ENCODE measurements at places on chromosomes 2 and 18. TPM values are rescaled to one million over a fixed set of nuclear protein-coding genes. Genes with fewer than 3 reads are reported as not detected.

- no peak for ATAC-seq
These were observed 41.9 kb downstream of the TANC1 start for GRCh38 chr2:159010340-159010739.

- ATAC-seq, result no peak
These were observed 126.2 kb upstream of the CAPN13 start for GRCh38 chr2:30933496-30933895.

The KCNJ3 gene
- not detected for total RNA-seq

DNA sequence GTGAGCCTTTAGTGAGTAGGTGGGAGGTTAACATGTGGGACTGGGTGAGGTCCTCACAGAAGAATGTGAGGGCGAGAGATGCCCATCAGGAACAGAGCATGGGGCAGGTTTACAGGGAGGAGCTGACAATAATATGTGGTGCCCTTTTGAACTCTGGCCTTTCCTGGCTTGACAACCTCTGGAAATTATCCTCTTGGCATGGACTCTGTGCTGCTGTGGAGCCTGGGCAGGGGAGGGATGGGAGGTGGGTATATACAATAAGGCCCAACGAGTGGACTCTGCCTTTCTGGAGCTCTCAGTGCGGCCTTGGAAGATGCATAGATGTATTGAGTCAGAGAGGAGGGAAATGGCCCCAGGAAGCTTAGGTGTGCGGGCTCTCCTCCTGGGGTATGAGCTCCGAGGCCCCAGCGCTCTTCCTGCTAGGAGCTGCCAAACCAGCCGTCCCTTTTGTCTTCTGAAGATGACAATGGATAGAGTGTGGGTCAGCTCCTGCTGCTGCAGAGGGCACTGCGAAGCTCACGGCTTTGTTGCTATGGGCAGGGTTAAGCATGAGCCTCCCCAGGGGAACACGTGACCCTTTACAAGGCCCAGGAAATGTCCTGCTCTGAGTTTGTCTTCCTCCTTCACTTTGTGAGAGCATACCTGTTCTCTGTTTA is 8.7 kb upstream of the PSD4 start:
- peak; percentile 7 for ATAC-seq

DNA sequence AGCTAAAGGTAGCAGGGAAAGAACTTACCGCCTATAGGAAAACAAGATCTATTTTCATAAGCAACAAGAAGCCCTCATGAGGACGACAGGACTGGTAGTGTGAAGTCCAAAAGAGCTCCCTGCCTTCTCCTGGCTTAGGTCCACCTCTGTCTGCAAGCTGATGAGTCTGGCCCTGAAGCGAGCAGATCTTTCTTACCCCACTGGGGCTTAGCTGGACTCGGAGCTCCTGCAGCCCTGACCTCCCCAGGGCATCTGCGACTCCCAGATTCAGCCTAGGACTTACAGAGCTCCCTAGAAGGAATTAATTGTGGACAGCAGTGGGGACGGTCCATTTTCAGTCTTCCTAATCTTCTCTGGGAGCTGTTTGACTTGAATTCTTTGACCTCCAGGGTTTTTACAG is 53.7 kb downstream of the MCFD2 start:
- ATAC-seq, result no peak

The HOXD3 gene
- 0.52 TPM for total RNA-seq

DNA sequence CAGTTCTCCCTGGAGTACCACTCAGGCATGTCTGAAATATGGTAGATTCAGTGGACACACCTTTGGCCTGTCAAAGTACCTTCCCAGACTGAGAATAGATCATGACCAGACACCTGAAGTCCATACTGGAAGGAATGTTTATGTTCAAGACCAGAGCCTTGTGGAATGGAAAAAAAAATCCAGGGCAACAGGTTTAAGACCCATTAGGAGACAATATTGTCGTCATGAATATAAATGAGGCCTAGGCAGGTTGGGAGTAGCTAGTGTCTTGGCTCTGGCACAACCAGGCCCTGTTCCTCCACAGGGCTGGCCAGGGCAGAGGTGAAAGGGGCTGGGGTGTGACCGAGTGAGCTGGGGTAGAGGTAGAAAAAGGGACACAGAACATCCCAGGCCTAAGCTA is 13.2 kb upstream of the ATRAID start:
- no peak for ATAC-seq

DNA sequence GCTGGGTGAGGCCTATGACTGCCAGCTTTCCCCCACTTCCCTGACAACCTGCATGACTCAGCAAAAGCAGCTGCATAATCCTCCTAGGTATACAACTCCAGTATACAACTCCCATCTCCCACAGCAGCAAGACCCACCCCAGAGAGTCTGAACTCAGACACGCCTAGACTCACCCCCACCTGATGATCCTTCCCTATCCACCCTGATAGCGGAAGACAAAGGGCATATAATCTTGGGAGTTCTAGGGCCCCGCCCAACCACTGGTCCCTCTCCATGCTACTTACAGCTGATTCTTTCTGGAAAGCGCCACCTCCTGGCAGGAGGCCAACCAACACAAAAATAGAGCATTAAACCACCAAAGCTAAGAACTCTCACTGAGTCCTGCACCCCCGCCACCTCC is 296.5 kb downstream of the DCC start:
- no peak for ATAC-seq

DNA sequence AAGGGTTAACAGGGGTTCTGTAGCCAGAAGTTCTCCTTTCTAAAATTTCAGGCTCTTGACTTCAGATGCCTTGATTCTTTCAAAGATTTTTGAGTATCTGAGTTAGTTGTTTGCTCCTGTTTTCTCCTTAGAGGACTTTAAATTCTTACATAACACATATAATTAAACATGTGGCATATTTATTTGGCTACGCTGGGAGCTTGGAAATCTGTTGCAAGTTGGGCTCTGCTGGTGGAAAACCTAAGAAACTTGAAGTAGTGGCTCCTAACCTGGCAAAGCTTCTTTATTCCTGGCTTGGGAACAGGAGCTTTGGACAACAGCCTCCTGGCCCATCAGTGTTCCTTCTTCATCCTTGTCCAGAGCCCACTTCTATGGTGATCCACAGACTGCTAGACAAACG is 72.6 kb downstream of the VIT start:
- no peak for ATAC-seq

The ARHGAP15 gene
- 2.6 TPM for total RNA-seq

The QPCT gene
- 5.9 TPM for total RNA-seq

DNA sequence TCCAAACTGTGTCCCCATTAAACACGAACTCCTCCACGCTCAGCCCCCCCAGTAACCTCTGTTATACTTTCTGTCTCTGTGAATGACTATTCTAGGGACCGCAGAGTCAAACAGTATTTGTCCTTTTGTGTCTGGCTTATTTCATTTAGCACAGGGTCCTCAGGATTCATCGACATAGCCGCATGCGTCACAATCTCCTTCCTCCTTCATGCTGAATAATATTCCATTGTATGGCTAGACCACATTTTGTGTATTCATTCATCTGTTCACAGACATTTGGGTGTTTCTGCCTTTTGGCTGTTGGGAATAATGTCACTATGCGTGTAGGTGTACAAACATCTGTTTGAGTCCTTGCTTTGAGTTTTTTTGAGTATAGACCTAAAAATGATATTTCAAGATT is 80.9 kb downstream of the SH3RF3 start:
- no peak for ATAC-seq

The POTEI gene
- total RNA-seq, result not detected

- no peak for ATAC-seq
These were observed 19.3 kb downstream of the TMEM247 start for GRCh38 chr2:46498681-46499080.

DNA sequence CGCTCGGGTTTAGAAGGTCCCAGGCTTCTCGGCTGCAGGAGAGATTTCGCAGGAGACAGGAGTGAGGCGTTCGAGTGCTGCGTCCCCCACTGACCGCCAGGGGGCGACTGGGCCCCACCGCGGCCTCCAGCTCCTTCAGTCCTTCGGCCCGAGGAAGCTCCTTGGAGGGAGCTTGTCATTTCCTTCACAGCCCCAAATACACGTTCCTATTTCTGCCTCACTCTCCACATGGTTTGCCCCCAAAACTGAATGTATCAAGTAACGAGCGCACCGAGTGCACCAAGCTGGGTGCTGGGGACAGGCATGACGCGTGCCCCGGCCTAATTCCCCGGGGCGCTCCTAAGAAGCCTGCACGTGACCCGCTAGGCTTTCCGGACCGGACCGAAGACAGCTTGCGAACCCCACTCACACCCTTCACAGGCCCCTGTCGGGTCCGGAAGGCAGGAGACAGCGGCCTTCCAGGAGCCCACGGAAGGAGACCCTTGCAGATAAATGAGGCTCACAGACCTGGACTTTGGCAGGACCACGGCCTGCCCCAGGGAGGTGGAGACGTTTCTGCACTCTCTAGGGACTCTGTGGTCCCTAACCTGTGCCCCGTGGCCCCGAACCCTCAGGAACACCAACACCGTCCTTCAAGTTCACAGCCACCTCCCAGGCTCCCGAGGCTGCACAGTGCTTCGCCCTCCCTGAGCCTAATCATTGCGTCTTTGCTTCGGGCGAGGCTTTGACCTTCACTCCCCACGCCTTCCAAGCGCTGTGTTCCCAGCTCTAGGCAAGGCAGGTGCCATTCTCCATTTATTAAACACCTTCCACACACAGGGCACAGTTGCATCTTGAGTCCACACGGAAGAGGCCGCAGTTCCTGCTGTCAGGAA is 13.0 kb upstream of the FAHD2A start:
- ATAC-seq, result peak; percentile 63

The CXCR4 gene
- total RNA-seq, result 3.6 TPM

The CRIM1 gene
- total RNA-seq, result 15.2 TPM

The CHRND gene
- total RNA-seq, result not detected

- peak; percentile 29 for ATAC-seq
These were observed 6.0 kb downstream of the SPEG start for GRCh38 chr2:219440388-219441256.

DNA sequence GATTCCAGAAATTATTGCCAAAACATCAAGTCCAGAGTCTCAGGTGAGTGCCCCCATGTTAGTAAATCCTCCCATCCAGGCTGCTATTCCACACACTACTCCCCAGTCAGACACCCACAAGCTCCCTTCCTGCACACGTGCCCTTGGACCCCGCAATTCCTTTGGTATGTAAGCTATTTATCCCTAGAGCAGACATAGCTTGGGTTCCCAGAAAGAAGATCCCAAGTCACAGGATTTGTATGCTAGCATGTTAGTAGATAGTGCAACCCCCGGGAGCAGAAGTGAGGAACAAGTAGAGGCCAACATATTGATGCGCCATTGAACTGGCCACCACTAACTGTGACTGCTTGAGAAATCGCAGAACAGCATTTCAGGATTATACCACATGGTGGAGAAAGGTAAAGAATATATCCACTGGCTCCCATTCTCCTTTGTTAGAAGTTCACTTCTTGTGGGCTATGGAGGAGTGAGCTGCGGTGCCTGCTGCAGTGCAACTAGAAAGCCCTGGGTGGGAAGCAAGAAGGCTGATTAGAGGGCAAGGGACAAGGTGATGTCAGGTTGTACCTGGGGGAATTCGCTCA is 137.5 kb upstream of the CHAC2 start:
- ATAC-seq, result no peak

The ATP5F1A gene
- total RNA-seq, result 466 TPM

DNA sequence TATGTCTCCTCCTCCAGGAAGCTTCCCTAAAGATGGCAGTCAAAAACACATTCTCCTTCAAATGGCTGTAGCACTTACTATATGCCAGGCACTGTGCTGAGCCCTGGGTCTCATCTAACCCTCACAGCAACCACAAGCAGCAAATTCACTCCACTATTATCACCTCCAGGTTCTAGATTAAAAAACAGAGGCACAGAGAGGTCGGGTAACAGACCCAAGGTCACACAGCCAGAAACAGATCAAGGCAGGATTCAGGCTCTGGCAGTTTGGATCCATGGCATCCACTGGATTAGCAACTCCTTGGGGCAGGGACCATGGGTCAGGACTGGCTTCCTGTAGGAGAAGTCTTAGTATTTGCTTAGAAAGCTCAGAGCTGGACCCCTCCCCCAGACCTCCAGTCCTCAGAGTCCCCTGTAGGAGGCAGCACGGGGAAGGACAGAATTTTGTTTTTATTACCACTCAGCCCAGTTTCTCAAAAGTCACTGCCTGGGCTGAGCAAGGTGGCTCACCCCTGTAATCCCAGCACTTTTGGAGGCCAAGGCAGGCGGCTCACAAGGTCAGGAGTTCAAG is 34.4 kb downstream of the ZFP36L2 start:
- no peak for ATAC-seq

DNA sequence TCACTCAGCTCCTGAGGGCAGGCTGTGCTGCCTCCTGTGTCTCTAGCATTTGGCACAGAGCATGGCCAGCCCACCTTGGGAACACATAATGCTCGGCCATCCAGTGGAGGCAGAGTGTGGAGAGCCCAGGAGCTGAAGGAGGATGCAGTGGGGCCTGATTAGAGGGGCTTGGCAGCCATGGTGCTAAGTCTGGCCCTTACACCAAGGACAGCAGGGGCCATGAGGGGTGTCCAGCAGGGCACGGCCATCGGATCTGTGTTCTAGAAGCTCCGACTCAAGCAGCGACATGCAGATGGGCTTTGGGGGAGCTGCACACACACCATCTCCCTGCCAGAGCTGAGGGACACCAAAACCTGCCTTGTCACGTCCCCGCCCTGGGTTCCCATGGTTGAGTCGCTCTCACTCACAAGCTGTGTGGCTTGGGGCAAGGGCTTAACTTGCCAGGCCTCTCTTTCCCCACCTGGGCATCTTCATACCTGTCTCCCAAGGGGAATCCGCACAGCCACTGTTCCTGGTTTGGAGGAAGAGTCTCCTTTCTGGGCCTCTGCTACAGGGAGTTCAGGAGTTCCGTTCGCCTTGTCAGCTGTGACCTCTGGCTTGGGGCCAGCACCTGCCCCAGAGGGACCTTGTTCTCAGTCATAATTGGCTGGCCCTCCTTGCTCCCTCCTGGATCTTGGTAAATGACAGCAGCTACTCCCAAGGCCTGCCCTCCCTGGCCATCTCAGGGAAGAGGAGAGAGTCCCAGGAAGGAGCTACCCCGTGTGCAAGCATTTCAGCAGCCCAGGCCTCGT is 1.3 kb upstream of the TOGARAM2 start:
- ATAC-seq, result no peak

DNA sequence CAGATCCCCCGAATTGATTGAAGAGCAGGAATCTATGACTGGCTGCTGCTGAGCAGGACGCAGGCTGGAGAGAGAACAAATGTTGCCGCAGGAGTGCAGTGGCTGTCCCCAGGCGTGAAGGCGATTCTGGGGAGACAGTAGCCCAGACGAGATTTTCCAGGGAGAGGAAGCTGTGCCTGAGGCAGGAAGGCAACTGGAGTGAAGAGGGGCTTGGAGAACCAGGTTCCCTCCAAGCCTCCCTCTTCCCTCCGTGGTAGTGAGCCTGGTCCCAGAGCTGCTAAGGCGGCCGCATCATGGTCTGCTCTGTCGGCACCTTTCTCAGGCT is 1.3 kb upstream of the NPPC start:
- ATAC-seq, result no peak

The LYG2 gene
- not detected for total RNA-seq

The POMC gene
- 0.44 TPM for total RNA-seq

The UPP2 gene
- total RNA-seq, result not detected

GRCh38 chr2:42464631-42465030 is 29.2 kb downstream of the KCNG3 start:
- ATAC-seq, result no peak

- no peak for ATAC-seq
These were observed 26.9 kb downstream of the LOXHD1 start for GRCh38 chr18:46630160-46630559.

The FAM110C gene
- 44.3 TPM for total RNA-seq

GRCh38 chr2:215288112-215288815 is 23.6 kb upstream of the ATIC start:
- no peak for ATAC-seq

Measured in esophagus mucosa (tissue), 1 donor.